Mesenchymal stem cell (in vitro differentiated cells and primary cell): ENCODE measurements at places on chromosomes 11 and 22.
A peak's percentile ranks its signal among the peaks of the same experiment; 100 is the strongest.

- H3K27me3 ChIP-seq = peaks cover 33% of the 10 kb centered on the region
- no peak for DNase-seq
- no peaks in the 10 kb centered on the region for H3K36me3 ChIP-seq
- H3K27ac ChIP-seq = no peak overlapping the region
Observed at GRCh38 chr11:69787457-69787856, 12.3 kb upstream of the FGF4 start.

GRCh38 chr22:38075105-38075825, 8.7 kb downstream of the SLC16A8 start:
- no peaks in the 10 kb centered on the region for H3K27me3 ChIP-seq
- no peak for DNase-seq
- H3K27ac ChIP-seq = no peak overlapping the region
- H3K4me1 ChIP-seq = no peaks in the 10 kb centered on the region
- no peak overlapping the region for H3K4me3 ChIP-seq
- H3K36me3 ChIP-seq = peaks cover 80% of the 10 kb centered on the region

DNA sequence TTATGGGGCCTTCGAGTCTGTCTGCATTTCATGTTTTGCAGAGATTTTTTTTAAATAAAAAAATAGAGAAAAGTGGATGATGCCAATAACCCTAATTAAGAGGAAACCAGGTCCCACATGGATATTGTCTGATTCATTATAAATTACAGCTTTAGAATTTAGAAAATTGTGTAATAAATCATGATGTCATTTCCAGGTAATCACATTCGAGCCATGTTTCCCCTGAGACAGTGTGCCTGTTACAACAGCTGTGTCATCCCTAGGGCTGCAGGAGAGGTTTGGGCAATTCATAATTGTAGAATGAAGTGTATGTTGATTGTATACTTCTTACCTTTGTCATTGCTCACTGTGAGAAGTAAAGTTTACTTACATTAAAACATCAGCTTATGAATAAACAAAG, 38.3 kb downstream of the NCAM1 start:
- no peak for DNase-seq
- no peaks in the 10 kb centered on the region for H3K4me1 ChIP-seq
- H3K4me3 ChIP-seq = no peak overlapping the region
- H3K27ac ChIP-seq = no peak overlapping the region
- H3K36me3 ChIP-seq = no peaks in the 10 kb centered on the region
- no peaks in the 10 kb centered on the region for H3K27me3 ChIP-seq

DNA sequence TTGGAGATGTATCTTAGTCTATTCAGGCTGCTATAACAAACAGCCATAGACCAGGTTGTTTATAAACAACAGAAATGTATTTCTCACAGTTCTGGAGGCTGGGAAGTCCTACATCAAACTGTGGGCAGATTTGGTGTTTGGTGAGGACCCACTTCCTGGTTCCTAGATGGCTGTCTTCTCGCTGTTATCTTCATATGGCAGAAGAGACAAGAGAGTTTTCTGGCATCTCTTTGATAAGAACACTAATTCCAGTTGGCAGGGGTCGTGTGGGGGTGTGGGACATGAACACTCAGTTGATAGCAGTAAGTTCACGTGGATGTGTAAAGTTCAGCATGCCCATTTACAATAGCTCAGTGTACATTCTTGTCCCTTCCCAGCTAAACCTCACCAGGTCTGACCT, 41.3 kb upstream of the HMGXB4 start:
- no peaks in the 10 kb centered on the region for H3K36me3 ChIP-seq
- H3K4me1 ChIP-seq = peaks cover 5% of the 10 kb centered on the region
- no peak for DNase-seq
- H3K27me3 ChIP-seq = peaks cover 6% of the 10 kb centered on the region
- no peak overlapping the region for H3K4me3 ChIP-seq

DNA sequence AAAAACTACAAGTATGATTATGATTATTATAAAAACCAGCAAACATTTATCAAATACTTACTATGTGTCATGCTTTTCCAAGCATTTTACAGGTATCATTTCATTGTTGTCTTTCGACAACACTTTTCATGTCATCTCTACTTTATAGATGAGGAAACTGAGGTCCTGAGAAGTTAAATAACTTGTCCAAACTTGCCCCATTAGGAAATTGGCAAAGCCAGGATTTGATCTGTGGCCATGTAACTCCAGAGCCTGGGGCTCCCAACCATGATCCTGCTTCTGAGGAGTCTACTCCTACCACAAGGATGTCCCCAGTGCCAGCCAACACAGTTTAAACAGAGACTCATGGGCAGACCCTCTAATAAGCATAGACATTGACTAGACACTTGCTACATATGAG, 15.2 kb downstream of the EHF start:
- DNase-seq = no peak
- H3K4me3 ChIP-seq = no peak overlapping the region
- no peaks in the 10 kb centered on the region for H3K36me3 ChIP-seq
- H3K27me3 ChIP-seq = peaks cover 23% of the 10 kb centered on the region
- H3K4me1 ChIP-seq = peaks cover 17% of the 10 kb centered on the region

GRCh38 chr11:1220941-1221721, 1.7 kb upstream of the MUC5B start:
- no peak for DNase-seq
- peaks cover 10% of the 10 kb centered on the region for H3K27me3 ChIP-seq
- H3K36me3 ChIP-seq = no peaks in the 10 kb centered on the region
- H3K4me1 ChIP-seq = no peaks in the 10 kb centered on the region
- no peak overlapping the region for H3K27ac ChIP-seq
- no peak overlapping the region for H3K4me3 ChIP-seq

- H3K36me3 ChIP-seq = peaks cover 3% of the 10 kb centered on the region
- DNase-seq = no peak
- no peak overlapping the region for H3K27ac ChIP-seq
Observed at GRCh38 chr11:2537896-2538724, 93.3 kb downstream of the KCNQ1 start.

DNA sequence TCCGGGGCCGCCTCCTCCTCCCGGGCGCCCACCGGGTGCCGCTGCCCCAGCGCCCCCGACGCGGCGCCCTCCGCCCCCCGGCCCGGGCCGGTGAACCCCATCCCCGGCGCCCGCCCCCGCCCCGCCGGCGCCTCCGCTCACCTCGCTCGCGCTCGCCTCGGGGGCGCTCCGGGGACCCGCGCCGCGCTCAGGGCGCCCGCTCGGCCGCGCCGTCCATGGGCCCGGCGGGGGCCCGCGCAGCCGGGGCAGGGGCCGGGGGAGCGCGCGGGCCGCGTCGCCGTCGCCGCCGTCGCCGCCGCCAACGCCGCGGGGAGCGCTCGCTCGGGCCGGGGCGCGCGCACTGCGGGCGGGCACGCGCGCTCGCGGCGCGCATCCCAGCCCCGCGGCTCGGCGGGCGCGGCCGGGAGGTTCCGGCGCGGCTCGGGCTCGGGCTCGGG, 293 bp downstream of the DUSP8 start:
- peaks cover 69% of the 10 kb centered on the region for H3K27me3 ChIP-seq
- H3K4me1 ChIP-seq = peaks cover 41% of the 10 kb centered on the region
- H3K27ac ChIP-seq = no peak overlapping the region
- peak overlapping the region; percentile 70 for H3K4me3 ChIP-seq

GRCh38 chr11:122656631-122657101, 1.1 kb downstream of the UBASH3B start:
- H3K4me1 ChIP-seq = peaks cover 29% of the 10 kb centered on the region
- H3K4me3 ChIP-seq = peak overlapping the region; percentile 95
- H3K36me3 ChIP-seq = no peaks in the 10 kb centered on the region
- peak; percentile 75 for DNase-seq
- H3K27me3 ChIP-seq = no peaks in the 10 kb centered on the region
